NCI-H2107 (cell line): ENCODE measurements at places on chromosomes 16 and 17.

- no peak for DNase-seq
Measured at GRCh38 chr17:41717408-41718286, 5.5 kb downstream of the GAST start.

- no peak for DNase-seq
Measured at GRCh38 chr17:72717676-72718075, 374.8 kb downstream of the SLC39A11 start.

DNA sequence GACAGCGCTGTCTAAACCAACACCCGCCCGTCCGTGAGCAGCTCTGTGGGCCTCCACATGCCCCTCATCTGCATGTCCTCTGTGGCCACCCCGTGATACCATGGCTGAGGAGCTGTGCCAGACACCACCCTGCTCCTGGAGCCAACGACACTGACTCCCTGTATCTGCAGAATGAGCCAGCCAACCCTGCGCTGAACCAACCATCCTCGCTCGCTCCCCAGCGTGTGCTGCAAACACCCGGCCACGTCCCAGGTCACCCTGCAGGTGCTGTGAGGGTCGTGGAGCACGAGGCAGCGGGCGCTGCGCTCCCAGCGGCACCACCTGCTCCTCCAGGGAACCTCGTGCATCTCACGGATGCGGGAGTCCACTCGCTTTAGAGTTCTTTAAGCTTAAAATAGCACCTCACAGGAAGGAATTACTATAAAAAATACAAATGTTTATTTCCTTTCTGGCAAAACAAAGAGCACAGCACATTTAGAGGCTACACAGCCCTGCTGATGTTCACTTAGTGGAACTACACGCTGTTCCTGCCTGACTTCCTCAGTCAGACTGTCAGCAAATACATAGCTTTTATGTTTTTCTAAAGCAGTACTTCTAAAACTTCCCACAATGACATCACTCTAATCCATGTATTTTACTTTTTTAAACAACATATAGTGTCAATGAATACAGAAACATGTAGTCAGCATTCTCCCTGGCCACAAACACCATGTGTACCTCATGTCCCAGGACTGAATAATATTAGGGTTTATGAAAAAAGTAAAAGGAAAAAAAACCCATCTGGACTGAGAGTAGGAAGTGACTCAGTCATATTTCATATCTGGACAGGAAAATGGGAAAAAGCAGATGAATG lies 43.5 kb downstream of the MAP1LC3B start:
- DNase-seq, result no peak

DNA sequence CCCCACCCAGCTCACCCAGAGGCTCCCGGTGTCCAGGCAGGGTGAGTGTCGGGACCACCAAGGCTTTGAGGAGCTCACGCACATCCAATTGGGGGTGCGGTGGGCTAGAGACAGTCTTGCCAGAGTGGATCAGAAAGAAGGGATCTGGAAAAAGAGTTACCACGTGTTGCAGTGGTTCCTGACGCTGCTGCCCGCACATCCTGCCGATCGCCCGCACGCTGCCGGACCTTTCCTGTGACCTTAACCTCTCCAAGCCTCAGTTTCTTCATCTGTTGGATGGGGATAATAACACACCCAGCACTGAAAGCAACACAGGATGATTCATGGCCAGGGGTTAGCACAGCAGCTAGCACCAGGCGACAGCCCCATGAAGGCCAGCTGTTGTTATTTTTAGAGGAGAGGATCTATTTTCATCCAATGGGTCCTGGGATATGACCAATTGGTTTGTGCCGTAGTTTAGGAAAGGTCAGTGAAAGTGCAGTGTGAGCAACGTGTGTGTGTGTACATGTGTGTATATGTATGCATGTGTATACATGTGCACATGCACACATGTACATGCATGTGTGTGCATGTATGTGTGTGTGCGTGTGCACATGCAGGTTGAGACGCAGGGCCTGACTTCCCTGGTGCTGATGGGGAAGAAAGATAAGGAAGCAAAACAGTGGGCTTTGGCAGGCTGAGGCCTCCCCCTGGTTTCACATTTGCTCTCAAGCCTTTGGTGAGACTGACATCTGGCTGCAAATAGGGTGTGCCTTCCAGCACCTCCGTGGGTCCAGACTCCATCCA lies 2.5 kb downstream of the ITGAX start:
- DNase-seq, result no peak

- DNase-seq, result no peak
Measured at GRCh38 chr17:61323909-61324868, 75.5 kb upstream of the TBX2 start.

DNA sequence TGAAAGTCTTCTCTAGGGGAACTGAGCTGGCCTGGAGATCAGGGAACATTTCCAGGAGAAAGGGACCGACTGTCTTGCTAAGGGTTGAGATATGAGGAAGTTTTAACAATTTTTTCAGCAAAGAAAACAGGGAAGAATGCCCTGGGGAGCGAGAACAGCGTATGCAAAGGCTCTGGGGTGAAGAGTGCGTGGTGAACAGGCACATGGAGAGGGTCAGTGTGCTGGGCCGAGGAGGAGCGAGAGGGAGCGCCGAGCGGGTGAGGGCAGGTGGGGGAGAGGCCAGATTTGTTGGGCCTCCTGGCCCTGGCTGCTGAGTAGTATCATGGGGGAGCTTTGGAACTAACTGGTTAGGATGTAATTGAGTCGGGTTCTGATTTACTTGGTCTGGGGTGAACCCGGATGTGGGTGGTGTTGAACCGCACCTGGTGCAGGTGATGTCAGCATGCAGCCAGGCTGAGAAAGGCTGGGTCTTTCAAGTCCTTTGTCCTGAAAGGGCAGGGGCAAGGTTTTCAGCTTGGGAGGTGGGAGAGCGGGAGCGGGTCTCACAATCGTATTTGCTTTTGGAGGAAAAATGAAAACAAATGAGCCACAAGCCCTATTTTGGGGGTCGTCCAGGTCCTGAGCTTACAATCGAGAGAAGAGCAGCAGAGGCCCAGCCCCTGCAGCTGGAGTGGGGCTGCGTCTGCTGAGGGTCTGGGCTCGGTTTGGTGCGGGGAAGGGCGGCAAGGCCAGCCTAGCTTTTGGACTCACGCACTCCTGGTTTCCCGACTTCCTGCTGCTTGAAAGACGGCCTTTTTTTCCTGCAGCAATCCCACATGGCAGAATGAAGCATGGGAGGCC lies 11.1 kb upstream of the WFDC1 start:
- no peak for DNase-seq

- no peak for DNase-seq
Measured at GRCh38 chr16:87076950-87077749, 240.0 kb downstream of the C16orf95 start.

- DNase-seq, result no peak
Measured at GRCh38 chr16:80065541-80065940, 465.0 kb upstream of the MAF start.

DNA sequence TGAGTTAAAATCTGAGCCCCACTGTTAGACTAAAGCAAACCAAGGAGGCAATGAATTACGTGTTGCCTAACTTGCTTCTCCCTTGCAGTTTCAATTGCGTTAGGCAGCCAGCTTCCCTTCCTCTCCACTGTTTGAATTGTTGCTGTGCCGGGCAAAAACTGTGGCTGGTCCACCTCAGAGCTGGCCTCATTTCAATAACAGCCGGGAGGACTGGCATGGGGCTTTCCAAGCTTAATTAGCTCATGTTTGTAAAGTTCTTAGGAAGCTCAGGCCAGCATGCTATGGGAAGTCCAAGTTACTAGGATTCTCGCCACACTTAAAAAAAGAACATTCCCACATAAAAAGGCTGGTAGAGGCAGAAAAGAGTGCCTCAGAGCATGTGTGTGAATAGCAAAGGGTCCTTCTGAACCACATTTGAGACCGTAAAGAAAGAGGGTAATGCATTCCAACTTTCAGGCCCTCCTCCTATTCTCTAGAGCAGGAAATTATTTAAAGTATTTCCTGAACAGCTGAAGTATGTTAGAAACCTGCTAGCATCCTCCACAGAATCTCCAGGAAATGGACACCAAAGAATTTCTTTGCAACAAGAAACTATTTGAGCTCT lies 79.0 kb upstream of the SMURF2 start:
- DNase-seq, result no peak

DNA sequence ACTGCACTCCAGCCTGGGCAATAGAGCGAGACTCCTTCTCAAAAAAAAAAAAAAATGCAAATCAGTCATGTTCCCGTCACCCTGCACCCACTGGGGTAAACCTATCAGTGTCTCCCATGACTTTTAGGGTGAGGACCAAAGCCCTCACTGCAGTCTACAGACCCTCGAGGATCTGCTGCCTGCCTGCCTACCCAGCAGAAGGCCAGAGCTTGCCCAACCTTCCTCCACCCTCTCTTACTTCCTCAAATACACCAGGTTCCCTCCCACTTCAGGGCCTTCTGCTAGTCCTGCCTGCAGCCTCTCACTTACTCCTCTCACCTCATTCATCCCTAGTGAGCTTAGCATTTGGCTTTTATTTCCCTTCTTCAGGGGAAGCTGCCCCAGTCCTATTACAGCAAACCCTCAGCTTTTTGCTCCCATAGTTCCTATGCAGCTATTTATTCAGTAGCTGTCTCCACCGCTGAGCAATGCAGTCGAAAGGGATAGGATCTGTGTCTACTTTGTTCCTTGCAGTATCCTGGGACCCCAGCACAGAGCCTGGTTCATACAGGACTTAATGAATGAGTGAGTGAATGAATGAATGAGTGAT lies 17.8 kb upstream of the TOB1 start:
- no peak for DNase-seq

- DNase-seq, result no peak
Measured at GRCh38 chr17:4569591-4569990, 9.2 kb upstream of the GGT6 start.

GRCh38 chr16:4319454-4320421 lies 3.9 kb downstream of the GLIS2 start:
- no peak for DNase-seq

DNA sequence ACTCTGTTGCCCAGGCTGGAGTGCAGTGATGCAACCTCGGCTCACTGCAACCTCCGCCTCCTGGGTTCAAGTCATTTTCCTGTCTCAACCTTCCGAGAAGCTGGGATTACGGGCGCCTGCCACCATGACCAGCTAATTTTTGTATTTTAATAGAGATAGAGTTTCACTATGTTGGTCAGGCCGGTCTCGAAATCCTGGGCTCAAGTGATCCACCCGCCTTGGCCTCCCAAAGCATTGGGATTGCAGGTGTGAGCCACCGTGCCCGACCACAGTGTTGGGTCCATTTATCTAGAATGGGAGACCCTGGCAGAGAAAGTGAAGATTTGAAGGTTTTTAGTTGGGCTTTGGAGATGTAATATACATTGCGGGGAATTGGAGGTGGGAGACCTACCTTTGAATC lies 70.1 kb downstream of the SNX29 start:
- DNase-seq, result no peak

DNA sequence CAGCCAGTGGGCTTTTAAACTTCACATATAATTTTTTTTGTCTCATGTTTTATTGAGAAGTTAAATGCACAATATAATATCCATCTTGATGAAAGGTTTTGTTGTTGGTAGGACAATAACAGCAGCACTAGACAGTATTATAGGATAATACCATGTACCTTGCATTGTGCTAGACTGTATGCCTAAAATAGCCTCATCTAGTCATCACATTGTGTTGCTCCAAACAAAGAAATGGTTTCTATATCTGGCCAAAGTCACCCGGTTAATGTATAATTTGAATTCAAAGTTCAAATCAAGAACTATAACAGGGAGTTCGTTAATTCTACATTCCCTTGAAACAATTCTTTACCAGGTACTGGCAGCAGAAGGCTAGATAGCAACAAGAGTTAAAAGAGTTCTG lies 104.9 kb downstream of the KCNJ2 start:
- DNase-seq, result no peak

- DNase-seq, result no peak
Measured at GRCh38 chr16:88334778-88335720, 47.7 kb upstream of the ZNF469 start.

DNA sequence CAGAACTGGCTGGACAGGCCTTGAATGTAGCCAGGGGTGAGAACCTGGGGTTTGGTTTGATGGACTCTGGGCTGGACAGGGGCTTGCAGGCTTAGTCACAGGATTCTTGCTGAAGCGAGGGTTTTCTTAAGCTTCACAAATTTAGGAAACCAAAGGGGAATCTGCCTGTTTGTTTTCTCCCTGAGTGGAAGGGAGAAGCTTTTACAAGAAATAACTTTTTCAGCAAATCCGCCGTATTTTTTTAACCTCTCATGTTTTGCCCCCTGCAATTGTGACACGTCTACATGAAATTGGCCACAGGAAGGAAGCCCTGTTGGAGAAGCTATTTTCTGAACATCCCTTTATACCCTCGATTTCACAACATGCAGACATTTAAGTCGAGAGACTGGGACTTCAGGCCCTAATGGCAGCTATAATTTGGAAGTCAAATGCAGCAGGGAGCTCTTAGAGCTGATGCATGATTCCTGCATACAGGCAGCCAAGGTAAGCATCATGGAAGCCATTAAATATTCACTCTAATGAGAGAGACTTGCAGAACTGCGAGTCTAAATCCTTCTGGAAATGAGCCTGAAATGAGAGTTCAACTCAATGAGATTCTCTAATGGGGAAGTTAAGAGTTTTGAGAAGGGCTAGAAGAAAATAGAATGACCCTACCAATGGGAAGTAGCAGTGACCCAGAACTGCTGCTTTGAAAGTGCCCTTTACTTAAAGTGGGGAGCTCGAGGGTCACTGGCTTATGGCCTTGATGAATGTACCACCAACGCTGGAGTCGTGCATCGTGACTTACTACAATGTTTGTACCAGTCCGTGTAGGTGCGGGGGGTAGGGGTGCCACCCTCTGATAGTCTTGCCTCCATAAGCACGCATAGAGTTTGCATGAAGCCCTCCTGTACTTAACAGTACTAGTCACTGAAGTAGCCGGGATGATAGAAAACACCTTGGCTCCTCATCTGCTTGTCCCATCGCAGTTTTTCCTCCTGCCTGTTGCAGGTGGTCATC lies 45.1 kb upstream of the IRF8 start:
- DNase-seq, result no peak

DNA sequence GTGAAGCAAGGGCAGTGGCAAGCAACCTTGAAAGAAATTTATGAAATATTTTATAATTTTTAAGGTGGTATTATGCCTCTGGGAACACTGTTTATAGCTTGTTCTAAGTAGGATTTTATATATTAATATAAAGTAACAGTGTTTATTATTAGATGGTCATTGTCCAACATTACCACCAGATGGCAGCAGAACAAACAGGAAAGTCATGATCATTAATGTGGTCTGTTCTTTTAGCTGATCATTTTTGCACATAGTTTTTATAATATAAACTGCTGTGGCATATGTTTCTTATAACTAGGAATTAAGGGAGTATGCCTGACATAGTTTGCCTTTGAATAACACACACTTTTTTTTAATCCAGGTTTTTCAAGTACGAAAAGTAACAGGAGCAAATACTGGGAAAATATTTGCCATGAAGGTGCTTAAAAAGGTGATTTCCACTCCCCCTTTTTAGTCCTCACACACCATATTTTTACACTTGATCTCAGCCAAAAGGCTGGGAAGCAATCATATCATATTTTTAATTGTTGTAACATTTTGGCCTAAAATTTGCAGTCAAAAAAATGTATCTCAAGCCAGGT lies 21.4 kb downstream of the RPS6KB1 start:
- no peak for DNase-seq

GRCh38 chr17:47703191-47703591 lies 9.2 kb downstream of the TBKBP1 start:
- DNase-seq, result no peak
